ENCODE measurements at places on chromosomes 5 and 9.

GRCh38 chr9:107707428-107707837 is 217.9 kb upstream of the KLF4 start:
- no peak for DNase-seq

- no peak for DNase-seq
Measured at GRCh38 chr5:37771731-37772130, 68.1 kb downstream of the GDNF start.

DNA sequence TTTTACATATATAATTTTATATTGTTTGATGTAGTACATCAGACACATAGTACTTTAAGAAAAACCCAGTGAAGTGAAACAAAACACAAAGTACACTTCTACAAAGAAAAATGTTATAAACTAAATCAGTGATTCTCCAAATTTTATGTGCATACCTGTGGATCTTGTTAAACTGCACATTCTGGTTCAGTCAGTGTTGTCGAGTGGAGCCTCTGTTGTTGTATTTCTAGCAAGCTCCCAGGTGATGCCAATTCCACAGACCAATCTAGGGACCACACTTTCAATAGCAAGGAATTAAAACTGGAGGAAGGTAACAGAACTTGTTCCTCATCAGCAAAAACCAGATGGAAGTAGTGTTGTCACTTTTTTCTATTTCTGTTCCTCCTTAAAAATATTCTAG is 183.8 kb upstream of the CD180 start:
- DNase-seq: no peak

- no peak for DNase-seq
Measured at GRCh38 chr9:107712390-107712789, 222.8 kb upstream of the KLF4 start.

DNA sequence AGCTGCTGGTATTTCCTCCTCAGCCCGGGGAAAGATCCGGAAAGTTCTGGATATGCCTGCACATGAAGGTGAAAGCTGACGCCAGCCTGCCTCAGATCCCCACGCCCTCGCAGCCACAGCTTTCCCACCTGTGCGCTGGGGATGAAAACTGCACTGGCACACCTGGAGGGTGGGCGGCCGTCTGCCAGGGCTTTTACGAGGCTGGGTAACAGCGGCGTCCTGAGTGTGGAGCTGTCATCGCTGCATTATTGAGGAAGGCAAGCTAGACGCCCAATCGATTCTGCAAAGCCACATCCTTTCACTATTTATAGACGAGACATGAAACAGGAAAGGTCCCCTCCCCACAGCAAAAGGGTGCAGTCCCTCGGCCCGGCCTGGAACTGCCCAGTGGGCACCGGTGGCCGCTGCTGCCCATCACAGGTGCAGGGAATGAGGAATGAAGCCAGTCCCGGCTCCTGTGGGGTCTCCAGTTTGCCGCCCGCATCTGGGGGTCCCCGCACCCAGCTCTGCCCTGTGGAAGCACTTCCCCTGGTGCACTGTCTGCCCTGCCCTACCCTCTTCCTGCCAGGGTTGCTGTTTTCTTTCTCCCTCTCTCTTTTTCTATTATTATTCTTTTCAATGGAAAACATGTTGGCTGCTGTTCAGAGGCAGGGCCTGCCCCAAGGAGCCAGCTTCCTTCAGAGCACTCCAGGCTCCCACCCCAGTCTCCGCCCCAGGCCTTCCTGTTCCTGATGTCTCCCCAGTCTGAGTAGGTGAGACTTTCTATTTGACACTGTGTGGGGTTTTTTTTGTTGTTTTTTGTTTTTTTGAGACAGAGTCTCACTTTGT is 7.0 kb downstream of the NOTCH1 start:
- peak; percentile 48 for DNase-seq

- no peak for DNase-seq
Measured at GRCh38 chr5:157339409-157339808, 73.5 kb downstream of the CYFIP2 start.

DNA sequence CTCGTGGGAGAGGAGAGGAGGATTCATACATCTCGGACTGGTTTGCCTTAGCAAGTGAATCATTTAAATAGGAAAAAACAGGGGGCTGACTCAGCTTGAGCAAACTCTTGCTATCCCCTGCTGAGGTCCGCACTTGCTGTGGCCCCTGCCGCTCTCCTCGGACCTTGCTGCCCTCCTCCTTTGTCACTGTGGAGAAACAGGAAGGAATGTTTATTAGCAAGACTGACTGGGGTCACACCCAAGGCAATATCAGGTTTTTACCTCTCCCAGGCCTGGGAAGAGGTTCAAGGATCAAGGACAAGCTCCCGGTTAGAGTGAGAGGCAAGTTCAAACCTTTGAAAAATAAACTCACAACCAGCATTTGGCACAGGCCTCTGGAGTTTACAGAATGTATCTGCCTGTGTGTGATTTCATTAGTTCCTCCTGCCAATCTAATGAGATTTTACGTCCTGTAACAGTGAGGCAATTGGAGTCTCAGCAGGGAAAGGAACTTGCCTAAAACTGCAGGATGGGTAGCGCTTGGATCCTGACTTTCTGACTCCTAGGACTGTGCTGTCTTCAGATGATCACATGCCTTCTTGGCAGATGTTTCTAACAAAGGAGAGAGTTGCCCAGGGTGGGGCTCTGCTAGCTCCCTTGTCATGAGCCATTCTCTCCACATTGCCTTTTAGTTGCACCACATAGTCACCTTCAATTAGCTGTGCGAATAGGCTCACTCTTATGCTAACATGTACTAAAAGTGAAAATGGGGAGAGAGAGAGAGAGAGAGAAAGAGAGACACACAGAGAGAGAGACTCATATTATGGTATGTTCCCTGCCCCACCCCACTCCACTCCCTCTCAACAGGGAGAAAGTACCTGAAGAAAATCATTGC is 108.6 kb upstream of the CDKN2B start:
- no peak for DNase-seq

DNA sequence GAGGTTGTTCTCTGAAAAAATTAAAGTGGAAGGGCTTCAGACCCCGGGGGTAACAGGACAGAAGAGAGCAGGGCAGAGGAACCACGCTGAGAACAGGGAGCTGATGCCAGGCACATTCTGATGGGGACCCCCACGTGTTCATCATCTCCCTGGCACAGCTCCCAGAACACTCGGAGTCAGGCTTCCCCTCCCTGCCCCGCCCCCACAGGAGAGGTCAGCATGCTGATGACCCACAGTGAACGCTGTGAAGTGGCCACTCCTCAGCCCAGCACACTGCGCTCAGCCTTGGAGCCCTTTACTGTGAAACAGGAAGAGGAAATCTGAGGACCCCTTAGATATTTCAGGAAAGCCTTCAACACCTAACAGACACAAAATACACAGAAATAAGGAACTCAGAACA is 16.4 kb downstream of the RETREG1 start:
- no peak for DNase-seq

- no peak for DNase-seq
Measured at GRCh38 chr5:36982146-36982545, 105.6 kb downstream of the NIPBL start.

DNA sequence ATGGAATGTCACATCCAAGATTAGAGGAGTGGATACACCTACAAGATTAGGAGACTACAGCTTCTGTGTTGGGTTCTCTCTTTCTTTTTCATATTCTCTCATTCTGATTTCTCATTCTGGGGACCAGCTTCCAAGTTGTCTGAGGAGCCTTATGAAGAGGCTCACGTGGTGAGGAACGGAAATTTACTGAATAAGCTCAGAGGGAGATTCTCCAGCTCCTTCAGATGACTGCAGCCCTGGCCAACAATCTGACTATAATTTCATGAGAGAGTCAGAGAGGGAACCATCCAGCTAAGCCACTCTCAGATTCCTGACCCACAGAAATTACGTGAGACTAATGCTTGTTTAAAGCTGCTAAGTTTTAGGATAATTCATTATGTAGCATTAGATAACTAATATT is 27.1 kb upstream of the TENT2 start:
- DNase-seq: no peak

DNA sequence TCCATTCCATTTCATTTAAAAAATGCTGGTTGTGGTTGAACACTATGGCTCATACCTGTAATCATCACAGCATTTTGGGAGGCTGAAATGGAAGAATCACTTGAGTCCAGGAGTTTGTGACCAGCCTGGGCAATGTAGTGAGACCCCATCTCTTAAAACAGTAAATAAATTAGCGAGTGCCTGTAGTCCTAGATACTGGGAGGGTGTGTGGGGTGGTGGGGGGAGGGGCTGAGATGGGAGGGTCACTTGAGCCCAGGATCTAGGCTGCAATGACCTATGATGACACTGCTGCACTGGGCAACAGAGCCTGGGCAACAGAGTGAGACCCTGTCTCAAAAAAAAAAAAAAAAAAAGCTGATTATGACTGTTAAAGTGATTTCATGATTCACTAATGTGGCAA is 29.1 kb downstream of the DDX46 start:
- DNase-seq: no peak

DNA sequence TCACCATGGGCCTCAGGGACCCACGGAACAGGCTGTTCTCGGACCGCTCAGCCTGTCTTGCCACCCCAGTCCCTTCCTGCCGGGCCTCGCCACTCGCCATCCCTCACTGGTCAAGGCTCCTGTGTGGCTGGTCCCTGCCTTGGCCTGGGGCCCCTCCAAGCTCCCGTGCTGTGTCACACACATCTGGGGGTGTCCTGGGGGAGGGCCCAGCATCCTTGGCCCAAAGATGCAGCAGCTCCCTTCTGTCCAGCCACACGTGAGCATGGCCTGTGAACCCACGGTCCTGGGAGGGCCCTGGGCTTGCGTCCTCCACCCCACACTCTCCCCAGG is 425 bp upstream of the EGFL7 start:
- no peak for DNase-seq

GRCh38 chr9:2461892-2462291 is 159.7 kb upstream of the VLDLR start:
- no peak for DNase-seq

DNA sequence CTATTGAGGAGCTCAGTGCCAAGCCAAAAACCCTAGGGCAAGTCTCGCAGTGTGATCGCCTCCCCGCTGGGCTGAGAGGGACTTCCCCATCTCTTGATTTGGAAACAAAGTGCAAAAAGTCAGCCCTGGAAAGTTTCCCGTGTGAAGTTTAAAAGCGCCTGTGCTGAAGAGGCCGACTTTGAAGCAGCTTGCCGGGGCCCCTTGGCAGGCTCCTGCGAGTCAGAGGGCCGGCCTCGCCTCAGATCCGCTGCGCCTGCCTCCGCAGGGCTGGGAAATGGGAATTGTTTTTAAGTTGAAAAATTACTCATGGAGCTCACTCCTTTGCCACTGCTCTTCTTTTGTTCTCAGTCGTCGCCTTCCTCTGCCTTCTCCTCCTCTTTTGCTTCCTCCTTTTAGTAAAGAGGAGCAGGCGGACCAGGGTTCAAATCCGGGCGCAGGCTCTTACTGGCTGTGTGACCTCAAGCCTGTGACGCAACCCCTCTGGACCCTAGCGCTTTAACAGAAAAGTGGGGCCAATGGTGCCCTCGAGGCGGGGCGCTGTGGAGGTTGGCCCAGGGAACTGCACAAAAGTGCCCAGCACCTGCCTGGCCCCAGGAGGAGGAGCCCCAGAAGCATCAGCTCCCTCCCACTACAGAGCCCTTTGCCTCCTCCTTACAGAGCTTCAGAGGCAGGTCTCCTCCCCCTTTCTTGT is 14.7 kb upstream of the LHX2 start:
- no peak for DNase-seq

DNA sequence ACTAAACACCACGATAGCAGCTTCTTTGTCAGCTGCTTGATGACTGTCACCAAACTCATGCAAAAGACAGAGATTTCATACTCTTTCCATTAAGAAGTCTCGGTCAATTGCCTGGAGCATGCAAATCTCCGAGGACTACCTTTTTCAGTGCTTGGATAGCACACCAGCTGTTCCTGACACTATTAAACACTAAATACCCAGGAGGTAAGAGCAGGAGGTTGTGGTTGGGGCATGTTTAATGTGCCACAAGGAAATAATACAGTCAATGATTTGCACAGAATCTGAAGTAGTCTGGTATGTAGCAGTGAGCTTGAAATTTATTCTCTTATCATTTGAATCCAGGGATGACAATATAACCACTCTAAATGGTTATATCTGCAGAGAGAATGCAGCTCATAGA is 996.2 kb downstream of the CDH12 start:
- DNase-seq: no peak

- no peak for DNase-seq
Measured at GRCh38 chr5:36041537-36041845, 25.2 kb downstream of the UGT3A2 start.

DNA sequence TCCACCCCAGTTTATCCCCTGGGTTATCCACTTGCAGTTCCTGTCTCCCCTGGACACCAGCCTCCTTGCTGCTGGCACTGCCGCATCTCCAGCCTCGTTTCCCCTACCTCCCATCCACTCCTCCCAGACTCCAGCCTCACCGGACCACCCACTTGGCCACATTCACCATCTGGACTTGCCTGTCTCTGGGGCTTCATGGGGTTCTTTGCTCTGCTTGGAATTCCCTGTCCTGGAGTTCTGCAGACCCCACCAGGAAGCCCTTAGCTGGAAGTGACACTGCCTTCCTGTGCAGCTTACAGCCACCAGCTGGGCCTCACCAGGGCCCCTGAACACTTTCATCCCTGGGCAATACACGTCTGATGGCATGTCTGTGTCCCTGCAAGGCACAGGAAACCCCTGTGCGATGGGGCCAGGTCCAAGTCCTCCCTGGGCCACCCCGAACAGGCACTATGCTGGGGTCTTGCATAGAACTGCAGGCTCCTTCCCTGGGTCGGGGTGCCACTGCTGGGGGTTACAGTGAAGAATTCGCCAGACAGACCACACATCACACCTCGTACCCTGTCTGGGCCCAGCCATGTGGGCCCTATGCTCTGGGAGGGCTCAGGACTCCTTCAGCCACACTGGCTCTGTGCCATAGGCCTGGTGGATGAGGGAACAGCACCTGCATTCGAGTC is 3.0 kb downstream of the FLT4 start:
- no peak for DNase-seq

- DNase-seq: no peak
Measured at GRCh38 chr9:134307674-134308638, 18.3 kb upstream of the RXRA start.

GRCh38 chr5:150159741-150160179 is 4.1 kb upstream of the PDGFRB start:
- DNase-seq: no peak

Data from activated CD8-positive, alpha-beta memory T cell treated with anti-CD3 and anti-CD28 coated beads for 48 hours (primary cell).